A549 treated with CORT108297 at 1 μM for 4 hours (cell line): ENCODE measurements at places on chromosomes 7 and 10. TPM values are rescaled to one million over a fixed set of nuclear protein-coding genes. Genes with fewer than 3 reads are reported as not detected.

FGFBP3 gene
- 1.7 to 3.0 TPM (median 2.7 TPM) in 5 replicates for total RNA-seq

SLC26A5 gene
- total RNA-seq: not detected in 5 replicates

PHF14 gene
- total RNA-seq: 19.0 to 24.3 TPM (median 20.2 TPM) in 5 replicates

COL26A1 gene
- 0.32 to 0.58 TPM (median 0.49 TPM) in 5 replicates for total RNA-seq

RAMP3 gene
- not detected in 5 replicates for total RNA-seq
